ENCODE measurements at places on chromosomes 1 and 21.

DNA sequence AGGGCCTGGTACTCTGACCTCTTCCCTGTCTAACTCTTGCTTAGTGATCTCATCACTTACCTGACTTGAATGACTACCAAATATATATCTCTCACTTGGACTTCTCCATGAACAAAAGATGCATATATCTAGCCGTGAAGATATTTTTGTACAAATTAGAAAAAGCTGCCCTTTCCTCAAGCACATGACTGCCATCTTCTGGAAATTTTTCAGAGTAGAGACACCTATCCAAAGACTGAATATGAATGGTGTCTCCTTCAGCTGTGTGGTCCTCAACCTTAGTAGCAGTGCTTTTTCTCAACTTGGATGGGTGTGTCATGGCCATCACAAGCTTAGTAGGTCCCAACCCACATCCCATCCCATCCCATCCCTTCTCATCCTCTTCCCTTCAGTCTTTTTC is 142.3 kb downstream of the DNM3 start:
- no peak for DNase-seq

- no peak for DNase-seq
These were observed 45.4 kb upstream of the USP1 start for GRCh38 chr1:62391369-62391971.

GRCh38 chr1:213320191-213320870 is 269.3 kb downstream of the RPS6KC1 start:
- DNase-seq, result no peak

DNA sequence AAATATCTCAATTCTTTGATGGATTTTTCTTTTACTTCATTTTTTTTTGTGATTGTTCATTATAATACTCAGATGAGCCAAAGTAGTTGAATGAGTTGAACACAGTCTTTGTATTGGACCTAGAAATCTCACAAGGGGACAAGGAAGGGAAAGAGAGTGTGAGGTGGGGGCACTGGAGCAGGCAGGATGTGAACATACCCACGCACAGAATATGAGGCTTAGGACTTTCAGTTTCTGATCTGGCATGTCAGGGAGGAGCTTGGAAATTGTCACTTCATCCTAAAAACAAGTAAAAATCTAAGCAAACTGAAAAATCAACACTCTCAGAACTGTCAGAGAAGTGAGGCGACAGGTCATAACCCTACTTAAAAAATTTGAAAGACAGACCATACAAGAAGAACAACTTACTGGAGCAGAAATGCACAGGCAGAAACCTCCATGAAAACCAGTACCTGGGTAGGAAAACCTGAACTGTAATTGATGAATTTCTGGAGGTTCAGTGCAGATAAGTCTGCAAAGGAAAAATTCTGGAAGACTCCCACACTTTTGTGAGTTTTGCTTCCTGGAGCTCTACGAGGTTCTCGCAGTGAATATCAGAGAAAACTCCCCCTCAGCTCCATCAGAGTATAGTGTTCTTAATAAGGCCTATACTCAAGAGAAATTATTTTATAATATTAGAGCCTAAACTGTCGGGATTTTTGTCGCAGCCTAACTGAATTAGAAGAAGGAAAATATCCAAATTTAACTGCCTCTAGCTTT is 3.6 kb upstream of the PTGS2 start:
- no peak for DNase-seq

DNA sequence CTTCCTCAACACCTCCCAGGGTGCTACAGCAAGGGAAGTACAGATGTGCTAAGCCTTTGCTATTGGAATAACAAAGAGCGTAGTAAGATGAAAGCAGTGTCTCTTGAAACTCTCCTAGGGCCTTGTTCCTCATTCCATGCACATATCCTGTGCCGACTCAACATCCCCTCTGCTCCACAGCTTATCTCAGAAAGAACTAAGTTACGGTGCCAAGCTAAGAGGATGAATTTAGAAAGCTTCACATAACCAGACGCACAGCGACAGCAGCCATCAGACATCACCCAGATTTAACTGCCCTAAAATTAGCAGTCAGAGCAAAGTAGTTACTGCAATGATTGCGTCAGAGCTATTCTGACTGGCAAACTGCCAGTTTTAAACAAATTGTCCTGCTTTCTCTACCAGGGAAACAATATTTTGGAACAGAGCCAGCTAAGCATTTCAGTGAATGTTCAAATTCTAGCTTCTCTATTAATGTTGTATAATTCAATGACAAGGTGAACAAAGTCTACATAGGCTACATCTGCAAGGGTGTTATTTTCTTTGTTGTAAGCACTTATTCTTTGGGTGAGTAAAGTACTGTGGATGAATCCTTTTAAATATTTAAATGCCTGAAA is 9.5 kb downstream of the SIPA1L2 start:
- no peak for DNase-seq
